ENCODE measurements at places on chromosomes 5 and 9.

- DNase-seq, result peak; percentile 29
Measured at GRCh38 chr9:88777498-88778312, 213.6 kb upstream of the S1PR3 start.

DNA sequence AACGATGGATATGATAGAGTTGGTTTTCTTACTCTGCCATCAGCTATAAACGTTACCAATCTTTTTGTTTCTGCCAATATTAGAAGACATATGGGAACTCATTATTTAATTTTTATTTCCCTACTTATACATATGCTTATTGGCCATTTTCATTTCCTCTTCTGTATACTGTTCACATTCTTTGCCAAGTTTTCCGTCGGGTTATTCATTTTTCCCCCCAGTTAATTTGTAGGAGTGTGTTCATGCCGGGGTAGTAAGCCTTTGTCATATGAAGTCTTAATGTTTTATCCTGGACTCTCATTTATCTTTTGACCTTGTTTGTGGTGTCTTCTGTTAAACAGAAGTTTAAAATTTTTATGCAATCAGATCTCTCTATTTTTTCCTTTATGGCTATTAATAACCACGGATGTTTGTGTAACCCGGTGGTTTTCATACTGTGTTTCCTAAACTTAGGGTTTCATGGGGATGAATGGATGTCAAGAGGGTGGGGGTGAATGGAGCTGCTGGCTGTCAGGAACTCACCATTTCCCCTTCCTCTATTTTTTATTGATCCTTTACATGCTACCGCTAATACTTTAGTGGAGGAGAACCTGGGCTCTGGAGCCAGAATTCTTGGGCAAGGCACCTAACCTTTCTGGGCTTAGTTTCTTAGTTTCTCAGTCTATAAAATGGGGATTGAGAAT is 42.5 kb upstream of the PPARGC1B start:
- no peak for DNase-seq

DNA sequence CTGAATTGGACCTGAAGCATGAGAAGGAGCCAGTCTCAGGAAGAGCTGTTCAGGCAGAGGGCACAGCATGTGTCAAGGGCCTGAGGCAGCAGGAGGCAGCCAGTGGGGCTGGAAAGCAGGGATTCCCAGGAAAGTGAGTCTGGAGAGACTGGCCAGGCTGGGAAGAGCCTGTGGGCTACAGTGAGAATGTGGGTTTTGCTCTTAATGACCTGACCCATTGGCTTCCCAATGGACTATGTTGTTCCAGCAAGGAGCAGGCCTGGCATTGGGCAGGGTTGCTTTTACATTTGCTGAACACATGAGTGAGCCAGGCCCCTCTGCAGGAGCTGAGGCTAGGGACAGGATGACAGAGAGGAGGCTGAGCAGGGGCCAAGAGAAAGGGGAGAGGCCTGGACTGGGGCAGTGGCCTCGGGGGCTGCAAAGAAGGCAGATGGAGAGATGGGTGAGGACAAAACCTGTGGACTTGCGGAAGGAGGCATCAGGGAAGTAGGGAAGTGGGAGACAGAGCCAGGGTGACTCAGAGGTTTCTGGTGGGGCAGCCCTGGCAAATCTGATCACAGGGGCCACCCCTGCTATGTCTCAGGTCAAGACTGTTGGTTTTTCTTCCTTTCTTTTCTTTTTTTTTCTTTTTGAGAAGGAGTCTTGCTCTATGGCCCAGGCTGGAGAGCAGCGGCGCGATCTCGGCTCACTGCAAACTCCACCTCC is 65.9 kb upstream of the NEK6 start:
- DNase-seq, result no peak

- no peak for DNase-seq
Measured at GRCh38 chr9:98085944-98086343, 29.4 kb downstream of the NANS start.

GRCh38 chr9:12997009-12997408 is 222.2 kb downstream of the LURAP1L start:
- no peak for DNase-seq

DNA sequence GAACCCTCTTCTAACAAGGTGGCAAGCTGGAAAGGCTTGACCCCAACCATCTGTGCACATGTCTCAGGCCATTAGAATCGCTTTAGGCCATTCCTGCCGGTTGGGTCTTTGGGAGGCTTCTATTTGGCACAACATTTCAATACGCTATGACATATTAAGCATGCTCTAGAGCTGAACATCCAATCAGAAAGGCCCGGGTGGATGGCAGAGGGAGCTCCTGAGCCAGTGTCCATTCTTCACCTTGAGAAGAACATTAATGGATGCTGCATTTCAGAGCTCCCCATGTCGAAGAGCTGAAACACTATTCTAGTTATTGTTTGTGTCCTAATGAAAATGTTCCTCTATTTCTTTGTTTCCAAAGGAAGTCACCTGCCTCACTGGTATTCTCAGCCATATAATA is 12.8 kb downstream of the SPATA9 start:
- no peak for DNase-seq

GRCh38 chr5:140548791-140549190 is 1.3 kb downstream of the EIF4EBP3 start:
- no peak for DNase-seq

DNA sequence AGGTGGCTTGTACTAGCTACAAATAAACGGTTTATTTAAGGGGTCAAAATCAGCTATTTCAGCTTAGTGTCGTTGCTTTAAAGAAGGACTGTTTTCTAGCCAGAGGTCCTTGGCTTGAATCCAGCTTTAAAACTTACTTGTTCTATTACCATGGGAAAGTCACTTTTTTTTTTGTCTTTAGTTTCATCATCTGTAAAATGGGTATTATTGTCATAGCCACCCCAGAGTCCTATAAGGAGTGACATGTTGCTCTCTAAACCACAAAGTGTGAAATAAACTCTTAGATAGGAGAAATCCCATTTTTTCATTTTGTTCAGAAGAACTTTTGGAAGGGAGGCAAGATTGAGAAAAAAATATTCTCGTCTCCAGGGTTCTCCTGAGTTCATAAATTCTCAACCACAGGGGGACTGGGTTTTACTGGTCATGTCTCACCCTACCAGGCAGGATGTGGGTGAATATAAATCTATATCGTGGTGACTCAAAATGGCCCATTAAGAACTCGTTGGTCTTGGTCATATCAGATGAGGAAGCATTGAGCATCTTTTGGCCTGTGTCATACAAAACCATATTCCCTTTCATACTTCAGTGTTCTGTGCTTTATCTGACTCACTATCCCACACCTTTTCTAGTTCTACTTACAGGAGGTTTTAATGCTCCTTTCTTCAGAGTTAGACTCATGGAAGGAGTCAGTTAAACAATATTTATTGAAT is 202.7 kb upstream of the NR3C1 start:
- DNase-seq, result peak; percentile 16

DNA sequence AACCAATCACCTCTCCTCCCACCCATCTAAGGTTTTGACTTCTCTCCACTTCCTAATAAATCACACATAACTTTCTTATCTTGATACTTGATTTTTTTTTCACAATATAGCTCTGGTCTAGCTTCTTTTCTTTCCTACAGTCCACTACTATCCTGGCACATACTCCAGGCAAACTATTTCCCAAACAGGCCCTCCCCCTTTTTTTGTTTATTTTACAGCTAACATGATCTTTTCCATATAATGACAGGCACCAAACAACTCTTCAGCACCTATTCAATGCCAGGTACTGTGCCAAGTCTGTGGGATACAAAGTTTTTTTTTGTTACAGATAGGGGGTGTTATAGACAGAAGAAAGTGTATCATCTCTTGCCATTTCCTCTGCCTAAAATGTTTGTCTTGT is 7.9 kb downstream of the TYRP1 start:
- DNase-seq, result no peak

DNA sequence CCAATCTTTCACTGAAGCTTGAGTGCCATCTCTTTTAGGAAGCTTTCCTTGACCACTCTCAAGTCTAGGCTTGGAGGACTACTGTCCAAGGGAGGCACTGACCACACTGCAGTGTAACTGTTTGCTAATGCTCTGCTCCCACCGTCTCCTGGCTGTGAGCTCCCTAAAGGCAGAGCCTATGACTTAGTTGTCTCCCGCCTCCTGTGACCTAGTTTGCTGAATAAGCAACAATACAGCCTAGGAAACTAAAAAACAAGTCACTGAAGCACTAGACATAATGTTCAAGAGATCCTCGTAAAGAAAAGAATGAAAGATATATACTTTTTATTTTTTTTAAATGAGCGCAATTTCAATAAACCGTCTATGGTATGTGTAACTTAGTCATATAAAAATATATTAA is 31.4 kb downstream of the LIX1 start:
- no peak for DNase-seq

- DNase-seq, result no peak
Measured at GRCh38 chr5:64767959-64768357, 533 bp downstream of the SREK1IP1 start.

DNA sequence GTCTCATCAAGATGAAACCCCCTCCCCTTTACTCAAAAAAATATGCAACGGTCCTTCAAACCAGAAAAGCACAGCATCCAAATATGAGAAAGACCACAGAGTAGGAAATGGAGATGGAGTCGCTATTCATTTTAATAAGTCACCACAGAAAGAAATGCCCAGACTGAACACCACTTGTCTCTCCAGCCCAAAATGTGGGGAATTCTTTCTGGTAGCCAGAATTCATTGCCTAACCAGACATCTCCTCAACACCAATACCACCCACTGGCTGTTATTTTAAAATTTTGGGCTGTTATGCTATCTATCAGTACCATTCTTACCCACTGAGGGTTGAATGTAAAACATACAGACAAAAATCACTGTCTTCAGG is 100.1 kb downstream of the SUSD1 start:
- no peak for DNase-seq

- DNase-seq, result no peak
Measured at GRCh38 chr5:88952344-88952743, 69.4 kb upstream of the MEF2C start.

GRCh38 chr9:134437403-134438194 is 111.3 kb downstream of the RXRA start:
- DNase-seq, result no peak

GRCh38 chr9:99071313-99072039 is 33.4 kb upstream of the TGFBR1 start:
- DNase-seq, result no peak

- no peak for DNase-seq
Measured at GRCh38 chr5:109917966-109918365, 228.2 kb downstream of the MAN2A1 start.

- DNase-seq, result peak; percentile 48
Measured at GRCh38 chr9:107847978-107848964, 358.7 kb upstream of the KLF4 start.

GRCh38 chr9:89808076-89808755 is 203.4 kb downstream of the GADD45G start:
- no peak for DNase-seq

- no peak for DNase-seq
Measured at GRCh38 chr5:2006193-2006970, 123.7 kb upstream of the IRX4 start.

- DNase-seq, result peak; percentile 80
Measured at GRCh38 chr5:74040065-74040551, 414.1 kb downstream of the ARHGEF28 start.

- no peak for DNase-seq
Measured at GRCh38 chr9:36961561-36962325, 72.3 kb downstream of the PAX5 start.

DNA sequence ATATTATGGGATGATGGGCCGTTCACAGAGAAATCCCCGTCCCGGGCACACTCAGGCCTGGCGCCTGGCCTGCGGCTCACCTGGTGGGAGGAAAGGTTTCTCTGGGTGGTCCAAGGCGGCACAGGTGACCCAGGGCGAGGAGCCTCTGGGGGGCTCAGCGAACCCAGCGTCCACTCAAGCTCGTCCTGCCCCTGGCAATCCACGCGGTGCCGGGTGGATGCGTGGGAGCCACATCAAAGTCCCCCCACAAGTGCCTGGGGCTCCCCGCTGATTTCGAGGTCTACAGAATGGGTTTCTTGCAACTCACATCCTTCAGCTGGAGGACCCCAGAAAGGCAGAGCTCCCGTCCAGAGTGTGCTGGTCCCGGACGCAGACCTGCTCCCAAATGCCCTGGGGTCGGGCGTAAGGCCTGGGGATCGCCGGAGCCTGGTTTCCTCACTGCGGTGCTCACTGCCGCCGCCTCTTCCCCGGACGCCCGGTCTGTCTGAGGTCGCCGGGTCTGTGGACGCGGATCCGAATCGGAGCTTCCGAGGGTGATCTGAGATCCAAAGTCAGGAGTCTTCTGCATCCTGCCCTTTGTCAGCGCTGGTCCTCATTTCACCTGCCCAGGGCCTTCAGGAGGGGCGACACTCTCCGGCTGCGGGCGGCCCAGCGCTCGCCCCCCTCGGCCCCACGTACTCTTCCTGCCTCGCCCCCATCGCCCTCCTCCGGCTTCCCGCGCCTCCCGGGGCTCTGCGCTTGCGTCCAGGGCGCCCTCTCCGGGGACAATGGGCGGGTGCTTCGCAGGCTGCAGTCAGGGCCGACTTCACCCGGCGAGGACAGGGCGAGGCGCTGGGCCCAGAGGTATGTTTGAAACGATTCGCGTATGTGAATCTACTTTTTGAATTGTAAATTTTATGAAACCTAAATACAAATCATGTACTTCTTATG is 20.0 kb upstream of the RUFY1 start:
- DNase-seq, result no peak

DNA sequence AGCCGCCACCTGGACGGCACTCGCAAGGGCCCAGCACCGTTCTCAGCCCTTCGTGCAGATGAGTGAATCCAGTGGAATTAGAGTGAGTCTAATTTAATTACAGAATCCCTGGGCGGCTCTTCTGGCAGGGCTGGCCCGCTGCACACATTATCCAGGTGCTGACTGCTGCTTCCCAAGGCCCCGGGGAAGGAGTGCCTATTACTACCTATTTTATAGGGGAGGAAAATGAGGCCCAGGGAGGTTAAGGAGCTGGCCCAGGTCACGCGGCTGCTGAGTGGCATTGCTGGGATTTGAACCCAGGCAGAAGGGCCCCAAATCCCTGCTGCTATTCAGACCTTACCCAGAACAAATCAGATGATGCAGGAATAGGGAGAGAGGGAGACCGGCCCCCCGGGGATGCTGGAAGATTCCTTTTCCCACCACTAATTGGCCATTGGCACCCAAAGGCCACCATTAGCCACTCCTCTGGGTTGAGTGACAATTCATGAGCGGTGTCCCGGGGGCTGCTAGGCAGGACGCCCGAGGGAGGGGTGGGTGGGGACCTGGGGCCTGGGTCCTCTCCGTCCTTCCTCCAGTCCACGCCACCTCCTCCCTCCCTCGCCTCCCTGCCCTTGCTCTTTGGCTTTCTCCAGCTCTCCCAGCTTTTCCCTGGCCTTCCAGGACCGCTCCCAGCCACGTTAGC is 10.3 kb upstream of the QRFP start:
- DNase-seq, result no peak

All from HCEC 1CT (cell line).